Femur (tissue), 1 donor: ENCODE measurements at places on chromosomes 6 and 20.

DNA sequence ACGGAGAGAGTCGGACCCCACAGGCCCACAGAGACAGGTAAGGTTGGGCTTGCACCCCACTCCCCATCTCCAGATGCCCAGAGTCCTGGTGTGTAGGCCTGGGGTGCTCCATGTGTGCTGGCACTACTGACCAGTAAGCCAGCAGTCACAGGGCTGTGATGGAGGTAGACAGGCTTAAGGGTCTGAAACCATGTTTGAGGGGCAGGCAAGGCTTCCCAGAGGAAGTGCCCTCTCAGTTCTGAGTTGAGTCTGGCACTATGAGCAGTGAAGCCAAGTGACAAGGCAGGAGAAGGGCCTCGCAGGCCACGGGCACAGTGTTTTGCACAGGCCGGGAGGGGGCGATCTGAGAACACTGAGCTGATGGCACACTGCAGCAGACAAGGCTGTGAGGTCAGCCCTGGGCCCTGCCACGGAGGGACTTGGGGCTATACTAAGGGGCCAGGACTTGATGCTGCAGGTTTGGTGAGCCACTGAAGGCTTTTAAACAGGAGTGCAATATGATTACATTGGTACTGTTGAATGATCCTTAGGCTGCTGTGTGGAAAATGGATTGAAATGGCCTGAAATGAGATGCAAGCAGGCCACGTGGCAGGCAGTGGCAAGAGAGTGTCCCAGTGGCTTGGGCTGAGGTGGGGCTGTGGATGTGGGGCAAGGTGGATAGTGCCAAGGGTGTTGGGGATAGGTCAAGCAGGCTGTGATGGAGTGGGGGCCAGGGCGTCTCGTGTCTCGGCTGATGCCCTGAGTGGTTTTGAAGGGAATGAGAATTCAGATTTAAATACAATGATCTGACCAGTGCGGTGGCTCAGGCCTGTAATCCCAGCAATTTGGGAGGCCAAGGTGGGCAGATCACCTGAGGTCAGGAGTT, 20.3 kb downstream of the TTBK1 start:
- DNase-seq, result peak; percentile 82

- DNase-seq, result peak; percentile 78
These were observed 405 bp downstream of the RNF146 start for GRCh38 chr6:127266892-127267645.

DNA sequence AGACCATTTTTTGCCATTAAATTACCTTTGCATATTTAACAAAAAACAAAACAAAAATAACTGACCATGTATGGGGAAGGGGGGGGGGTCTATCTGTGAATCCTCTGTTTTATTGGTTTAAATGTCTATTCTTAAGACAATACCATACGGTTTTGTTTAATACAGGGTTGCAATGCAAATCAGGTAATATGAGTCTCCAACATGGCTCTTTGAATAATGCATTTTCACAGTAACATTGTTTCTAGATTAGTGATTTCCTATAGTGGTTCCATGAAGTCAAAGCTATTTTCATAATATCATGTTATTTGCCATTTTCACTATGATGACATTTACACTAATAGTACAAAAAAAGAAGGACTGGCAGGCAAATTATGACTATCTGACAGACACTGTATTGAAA, 64.7 kb upstream of the LYRM2 start:
- DNase-seq, result no peak

GRCh38 chr20:645318-646106, 7.5 kb downstream of the SRXN1 start:
- peak; percentile 90 for DNase-seq

GRCh38 chr6:10733151-10733715, 10.4 kb downstream of the TMEM14C start:
- DNase-seq, result no peak

GRCh38 chr6:83221276-83221675, 28.1 kb downstream of the RWDD2A start:
- no peak for DNase-seq

DNA sequence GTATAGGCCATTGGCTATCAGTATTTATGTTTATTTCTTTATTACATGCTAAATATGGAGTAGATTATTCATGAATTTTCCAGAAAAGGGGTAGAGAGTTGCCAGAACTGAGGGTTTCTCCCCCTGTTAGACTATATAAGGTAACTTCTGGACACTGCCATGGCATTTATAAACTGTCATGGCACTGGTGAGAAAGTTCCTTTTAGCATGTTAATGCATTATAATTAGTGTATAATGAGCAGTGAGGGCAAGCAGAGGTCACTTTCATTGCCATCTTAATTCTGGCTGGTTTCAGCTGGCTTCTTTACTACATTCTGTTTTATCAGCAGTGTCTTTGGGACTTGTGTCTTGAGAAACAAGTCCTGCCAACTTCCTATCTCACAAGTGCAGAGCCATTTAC, 220.0 kb upstream of the CNR1 start:
- no peak for DNase-seq

GRCh38 chr6:53611342-53611741, 54.2 kb downstream of the KLHL31 start:
- no peak for DNase-seq

DNA sequence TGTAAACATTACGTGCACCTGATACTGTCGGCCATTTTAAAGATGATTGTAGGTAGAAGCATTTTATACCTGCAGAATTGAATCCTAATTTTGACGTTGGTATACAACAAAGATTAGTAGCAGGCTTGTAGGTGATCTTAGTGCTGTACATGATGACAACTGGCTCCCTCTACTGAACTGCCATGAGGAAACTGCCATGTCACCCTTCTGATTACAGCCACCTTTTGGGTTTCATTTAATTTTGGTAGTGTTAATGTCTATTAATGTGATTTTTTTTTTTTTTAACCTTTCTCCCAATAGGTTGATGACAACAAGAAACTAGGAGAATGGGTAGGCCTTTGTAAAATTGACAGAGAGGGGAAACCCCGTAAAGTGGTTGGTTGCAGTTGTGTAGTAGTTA, 2.3 kb downstream of the RPS12 start:
- DNase-seq, result no peak

- no peak for DNase-seq
These were observed 50.4 kb downstream of the NOL4L start for GRCh38 chr20:32534661-32535240.

DNA sequence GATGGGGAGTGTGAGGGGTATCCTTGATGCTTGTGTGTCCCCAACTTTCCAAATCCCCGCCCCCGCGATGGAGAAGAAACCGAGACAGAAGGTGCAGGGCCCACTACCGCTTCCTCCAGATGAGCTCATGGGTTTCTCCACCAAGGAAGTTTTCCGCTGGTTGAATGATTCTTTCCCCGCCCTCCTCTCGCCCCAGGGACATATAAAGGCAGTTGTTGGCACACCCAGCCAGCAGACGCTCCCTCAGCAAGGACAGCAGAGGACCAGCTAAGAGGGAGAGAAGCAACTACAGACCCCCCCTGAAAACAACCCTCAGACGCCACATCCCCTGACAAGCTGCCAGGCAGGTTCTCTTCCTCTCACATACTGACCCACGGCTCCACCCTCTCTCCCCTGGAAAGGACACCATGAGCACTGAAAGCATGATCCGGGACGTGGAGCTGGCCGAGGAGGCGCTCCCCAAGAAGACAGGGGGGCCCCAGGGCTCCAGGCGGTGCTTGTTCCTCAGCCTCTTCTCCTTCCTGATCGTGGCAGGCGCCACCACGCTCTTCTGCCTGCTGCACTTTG, at the start of gene TNF:
Gene TNF, plus strand, starts transcription at position 231 of the 567 bp plus-strand sequence. Its CDS starts 177 bp downstream, at position 408.
- peak; percentile 66 for DNase-seq

DNA sequence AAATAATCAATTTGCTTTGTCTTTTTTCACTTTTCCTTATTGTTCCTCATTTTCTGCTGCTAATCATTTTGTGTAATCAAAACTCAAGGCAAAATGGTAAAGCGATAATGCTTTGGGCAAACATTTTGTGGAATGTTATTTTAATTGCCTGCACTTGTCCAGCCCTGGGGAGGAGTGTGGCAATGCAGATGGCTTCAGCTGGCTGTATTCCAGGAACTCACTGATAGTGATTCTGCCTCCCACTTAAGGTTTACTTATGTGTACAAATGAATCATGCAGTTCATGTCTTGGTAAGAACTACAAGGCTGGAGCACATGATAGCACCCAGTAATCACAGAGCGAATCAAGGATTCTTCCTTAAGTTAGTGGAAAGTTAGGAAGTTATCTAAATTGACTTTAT, 107.8 kb downstream of the COL19A1 start:
- DNase-seq, result no peak

- DNase-seq, result peak; percentile 55
These were observed 702 bp downstream of the ETV7 start for GRCh38 chr6:36386495-36387439.

DNA sequence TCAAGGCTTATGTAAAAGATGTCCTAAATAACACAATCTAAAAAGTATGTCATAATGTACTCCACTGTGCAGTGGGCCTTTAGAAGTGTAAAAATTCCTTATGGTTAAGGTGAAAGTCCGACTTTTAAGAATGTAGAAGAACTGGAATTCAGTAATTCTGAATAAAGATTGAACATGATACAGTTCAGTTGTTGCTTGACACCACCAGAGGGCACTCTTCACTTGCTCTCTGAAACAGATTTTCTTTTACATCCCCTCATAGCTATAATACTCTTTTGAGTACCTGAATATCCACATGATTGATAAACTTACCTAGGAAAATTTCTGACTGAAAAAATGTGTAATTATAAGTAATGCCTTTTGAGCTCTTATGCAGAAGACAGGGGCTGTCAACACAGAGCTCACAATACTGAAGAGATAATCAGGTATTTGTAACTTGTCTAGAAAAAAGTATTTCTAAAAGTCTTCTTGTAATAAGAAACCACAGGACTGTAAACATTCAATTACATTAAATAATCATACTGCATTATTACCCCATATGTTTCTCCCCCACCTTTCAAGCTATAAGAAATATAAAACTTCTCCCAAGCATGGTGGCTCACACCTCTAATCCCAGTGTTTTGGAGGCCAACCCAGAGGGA, 92.1 kb downstream of the POPDC3 start:
- peak; percentile 33 for DNase-seq

DNA sequence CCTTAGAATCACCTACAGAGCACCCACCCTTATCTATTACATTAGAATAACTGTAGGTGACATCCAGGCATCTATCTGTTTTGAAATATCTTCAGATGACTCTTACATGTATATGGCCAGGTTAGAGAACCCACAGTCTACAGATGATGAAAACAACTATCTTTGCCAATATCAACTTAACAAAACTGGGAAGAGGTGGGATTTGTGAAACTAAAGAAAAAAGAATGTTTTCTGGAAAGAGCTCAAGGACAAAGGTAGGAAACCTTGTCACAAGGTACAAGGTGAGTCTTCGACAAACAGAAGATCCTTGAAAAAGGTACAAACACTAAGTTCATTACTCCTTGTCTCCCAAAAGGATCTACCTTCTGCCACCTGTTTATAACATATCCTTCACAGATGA, 47.0 kb upstream of the DST start:
- DNase-seq, result no peak

GRCh38 chr6:166942393-166943168, 13.8 kb downstream of the RNASET2 start:
- no peak for DNase-seq

DNA sequence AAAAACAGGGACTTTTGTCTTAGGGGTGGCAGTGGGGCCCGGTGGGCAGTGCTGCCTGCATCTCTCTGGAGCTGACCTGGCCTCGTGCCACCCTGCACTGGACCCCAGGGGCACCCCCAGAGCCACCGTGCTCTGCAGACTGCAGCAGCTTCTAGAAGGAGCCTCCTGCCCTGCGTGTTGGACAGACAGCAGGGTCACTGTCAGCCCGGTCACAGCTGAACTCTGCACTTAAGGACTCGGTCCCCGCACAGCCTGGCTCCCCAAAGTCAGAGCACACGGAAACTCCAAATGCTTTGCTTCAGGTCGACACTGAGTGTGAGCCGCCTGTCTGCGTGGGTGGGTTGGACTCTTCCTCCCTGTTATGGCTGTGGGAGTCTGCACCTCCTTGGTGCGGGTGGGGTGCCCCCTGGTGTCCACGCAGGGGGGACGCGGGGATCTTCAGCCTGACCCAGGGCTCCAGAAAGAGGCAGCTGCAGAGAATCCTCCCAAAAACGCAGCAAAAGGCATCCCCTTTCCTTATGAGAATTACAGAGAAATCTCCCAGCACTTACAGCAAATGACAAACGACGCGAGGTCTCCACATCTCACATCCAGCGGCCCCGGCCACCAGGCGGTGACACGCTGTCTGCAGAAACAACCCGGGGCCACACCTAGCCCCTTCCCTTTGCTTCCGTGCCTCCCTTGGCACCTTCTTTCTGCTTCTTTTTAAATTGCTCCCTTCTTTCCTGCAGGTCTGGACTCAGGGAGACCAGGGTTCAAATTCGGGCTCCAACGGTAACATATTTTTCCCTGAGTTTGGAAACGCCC, 36.3 kb upstream of the DACT2 start:
- DNase-seq, result peak; percentile 76

DNA sequence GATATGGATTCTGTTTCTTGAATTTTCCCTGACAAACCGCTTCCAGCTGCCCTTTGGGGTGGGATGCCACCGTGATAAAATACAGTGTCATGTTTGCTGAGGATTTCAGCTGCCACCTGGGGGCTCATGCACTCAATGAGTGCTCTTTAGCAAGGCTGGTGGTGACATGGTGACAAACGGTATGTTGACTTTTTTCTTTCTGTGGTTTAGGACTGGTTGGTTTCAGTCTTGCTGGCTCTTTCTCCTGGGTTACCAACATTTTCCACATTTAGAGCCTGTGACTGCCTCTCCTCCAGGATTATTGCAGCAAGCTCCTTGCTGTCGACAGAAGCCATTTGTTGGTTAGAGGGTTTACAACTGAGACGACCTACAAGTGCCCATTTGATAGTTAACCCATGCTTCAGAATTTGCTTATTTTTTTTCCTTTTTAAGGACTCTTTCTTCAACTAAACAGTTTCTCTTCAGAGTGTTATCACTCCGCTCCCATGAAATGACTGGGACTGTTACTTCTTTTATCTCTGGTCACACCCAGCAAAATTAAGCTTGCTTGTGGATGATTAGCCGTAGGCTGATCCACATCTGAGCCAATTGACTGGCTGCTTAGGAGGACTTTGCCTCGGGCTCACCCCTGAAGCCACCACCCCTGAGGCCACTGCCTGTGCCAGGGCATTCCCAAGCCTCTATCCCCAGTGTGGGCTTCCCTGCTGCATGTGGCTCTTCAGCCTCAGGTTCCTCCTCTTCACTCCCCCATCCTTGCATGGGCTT, 48.4 kb upstream of the CDYL start:
- peak; percentile 43 for DNase-seq

DNA sequence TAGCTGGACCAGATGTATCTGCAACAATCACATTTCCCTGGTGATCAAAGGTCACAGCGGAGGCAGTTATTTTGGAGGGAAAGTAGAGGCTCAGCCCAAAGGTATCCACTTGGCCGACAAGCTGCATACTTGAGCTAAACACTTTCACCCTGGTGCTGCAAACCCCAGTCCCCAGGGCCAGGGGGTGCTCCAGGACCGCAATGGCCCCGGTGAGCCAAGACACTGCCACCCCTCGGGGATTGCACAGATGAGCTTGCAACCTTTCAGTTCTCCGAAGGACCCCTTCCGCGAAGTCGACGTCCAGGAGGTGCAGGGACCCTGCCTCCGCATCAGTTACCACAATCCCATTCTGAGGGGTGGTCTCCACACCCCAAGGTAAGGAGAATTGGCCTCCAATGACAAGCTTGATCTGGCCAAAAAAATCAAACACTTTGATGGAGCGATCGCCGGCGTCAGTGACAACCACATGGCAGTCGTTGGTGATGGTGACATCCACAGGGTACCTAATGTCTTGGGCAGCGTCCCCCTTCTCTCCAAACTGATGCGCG, 823 bp downstream of the NHLRC1 start:
- peak; percentile 21 for DNase-seq

GRCh38 chr20:17431621-17432364, 99.4 kb downstream of the BFSP1 start:
- peak; percentile 59 for DNase-seq

- DNase-seq, result no peak
These were observed 172.7 kb upstream of the NOX3 start for GRCh38 chr6:155628306-155628705.
